Aorta (tissue), 5 donors: ENCODE measurements at places on chromosomes 7 and 10. TPM values are rescaled to one million over a fixed set of nuclear protein-coding genes. Genes with fewer than 3 reads are reported as not detected.
A peak's percentile ranks its signal among the peaks of the same experiment; 100 is the strongest.

DNA sequence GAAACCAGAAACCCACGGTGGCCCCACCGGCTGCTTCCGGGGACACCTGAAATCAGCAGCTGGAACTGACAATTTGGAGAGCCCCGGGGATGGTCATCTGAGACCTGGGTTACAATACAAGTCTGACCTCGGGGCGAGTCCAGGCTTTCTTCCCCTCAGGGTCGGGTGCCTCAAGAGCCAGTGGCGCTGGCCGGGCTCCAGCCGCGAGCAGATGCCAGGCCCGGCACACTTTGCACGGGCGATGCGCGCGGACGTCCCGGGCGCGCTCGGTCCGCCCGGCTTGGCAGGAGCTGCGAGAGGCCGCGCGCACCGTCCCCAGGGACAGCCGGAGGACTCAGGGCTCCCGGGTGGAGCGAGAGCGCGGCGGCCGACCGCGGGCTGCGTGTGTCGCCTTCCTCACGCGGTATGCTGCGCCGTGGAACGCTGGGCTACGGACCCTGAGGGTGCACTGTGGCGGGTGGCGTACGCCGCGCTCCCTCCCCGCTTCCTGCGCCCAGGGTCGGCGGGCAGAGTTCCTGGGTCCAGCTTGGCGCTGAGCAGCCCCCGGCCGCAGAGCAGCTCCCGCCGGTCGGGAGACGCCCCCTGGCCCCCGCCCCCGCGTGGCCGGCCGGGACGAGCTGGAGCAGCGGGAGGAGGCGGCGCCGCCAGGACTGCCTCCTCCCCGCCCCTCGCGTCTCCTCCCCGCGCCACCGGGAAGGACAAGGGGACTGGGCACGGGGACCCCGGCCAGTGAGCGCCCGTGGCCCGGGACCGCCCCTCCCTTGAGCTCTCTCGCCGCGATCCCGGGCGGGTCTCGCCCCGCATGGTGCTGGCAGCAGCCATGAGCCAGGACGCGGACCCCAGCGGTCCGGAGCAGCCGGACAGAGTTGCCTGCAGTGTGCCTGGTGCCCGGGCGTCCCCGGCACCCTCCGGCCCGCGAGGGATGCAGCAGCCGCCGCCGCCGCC is at the start of gene RBM20:
RBM20 (plus strand) TSS at position 684 of the 945 bp plus-strand sequence; CDS start at position 803, 119 bp downstream.
- H3K4me3 ChIP-seq, result peak within 1 kb of the TSS; percentile 94
- H3K4me1 ChIP-seq, result no peaks in the 10 kb centered on the region
- H3K36me3 ChIP-seq, result no peaks in the 10 kb centered on the region
- no peaks in the 10 kb centered on the region for H3K27me3 ChIP-seq
- peak; percentile 66 for DNase-seq

GRCh38 chr10:94402204-94402842 is at the start of gene TBC1D12:
TSS of gene TBC1D12 (plus strand) at chr10:94402541. CDS start at chr10:94402614, 73 bp downstream.
- H3K36me3 ChIP-seq, result no peaks in the 10 kb centered on the region

IFIT5 gene
- polyA plus RNA-seq, result 14.3 TPM

DNA sequence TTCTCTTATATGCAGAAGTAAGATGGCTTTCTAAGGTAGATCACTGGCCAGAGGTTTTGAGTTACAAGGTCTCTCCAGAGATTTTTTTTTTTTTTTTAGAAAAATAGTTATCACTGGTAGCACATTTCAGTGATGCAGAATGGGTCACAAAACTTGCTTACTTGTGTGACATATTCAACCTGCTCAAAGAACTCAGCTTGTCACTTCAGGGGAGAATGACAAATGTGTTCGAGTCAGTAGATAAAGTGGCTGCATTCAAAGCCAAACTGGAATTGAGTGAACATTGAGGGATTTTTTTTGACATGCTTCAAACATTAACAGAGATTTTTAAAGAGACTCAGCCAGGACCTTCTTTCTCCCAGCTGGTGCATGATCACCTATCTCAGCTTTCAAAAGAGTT is 33.4 kb downstream of the PHTF2 start:
- no peaks in the 10 kb centered on the region for H3K4me1 ChIP-seq
- no peak overlapping the region for H3K4me3 ChIP-seq
- DNase-seq, result no peak
- H3K36me3 ChIP-seq, result no peaks in the 10 kb centered on the region
- no peaks in the 10 kb centered on the region for H3K27me3 ChIP-seq

- H3K4me3 ChIP-seq, result no peak overlapping the region
- no peak for DNase-seq
- H3K36me3 ChIP-seq, result no peaks in the 10 kb centered on the region
- H3K27me3 ChIP-seq, result no peaks in the 10 kb centered on the region
- H3K27ac ChIP-seq, result no peak overlapping the region
Measured at GRCh38 chr10:70679498-70679897, 7.2 kb downstream of the ADAMTS14 start.

DNA sequence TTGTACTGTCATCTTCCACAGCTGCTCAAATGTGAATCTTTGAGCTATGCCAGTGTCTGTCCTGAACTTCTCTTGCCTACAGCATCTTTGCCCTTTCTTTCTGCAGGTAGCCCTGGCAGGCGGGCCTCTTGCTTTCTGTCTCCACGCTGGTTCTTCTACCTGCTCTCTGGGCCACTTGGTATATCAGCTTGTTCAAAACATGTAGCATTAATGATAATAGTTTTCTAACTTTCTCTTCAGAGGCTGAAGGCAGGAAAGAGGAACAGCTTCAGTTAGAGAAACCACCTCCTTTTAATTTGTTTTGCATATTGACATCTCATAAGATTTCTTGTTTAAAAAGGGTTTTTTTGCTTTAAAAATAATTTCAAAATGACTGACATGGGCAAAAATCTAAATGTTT is 923 bp upstream of the FGL2 start:
- peak overlapping the region; percentile 22 for H3K4me3 ChIP-seq
- peak overlapping the region; percentile 33 for H3K27ac ChIP-seq
- H3K27me3 ChIP-seq, result no peaks in the 10 kb centered on the region
- DNase-seq, result no peak
